ENCODE measurements at places on chromosomes 6 and 20. TPM values are rescaled to one million over a fixed set of nuclear protein-coding genes. Genes with fewer than 3 reads are reported as not detected.
A peak's percentile ranks its signal among the peaks of the same experiment; 100 is the strongest.

MOCS3 gene
- total RNA-seq, result 1.6 TPM

DNA sequence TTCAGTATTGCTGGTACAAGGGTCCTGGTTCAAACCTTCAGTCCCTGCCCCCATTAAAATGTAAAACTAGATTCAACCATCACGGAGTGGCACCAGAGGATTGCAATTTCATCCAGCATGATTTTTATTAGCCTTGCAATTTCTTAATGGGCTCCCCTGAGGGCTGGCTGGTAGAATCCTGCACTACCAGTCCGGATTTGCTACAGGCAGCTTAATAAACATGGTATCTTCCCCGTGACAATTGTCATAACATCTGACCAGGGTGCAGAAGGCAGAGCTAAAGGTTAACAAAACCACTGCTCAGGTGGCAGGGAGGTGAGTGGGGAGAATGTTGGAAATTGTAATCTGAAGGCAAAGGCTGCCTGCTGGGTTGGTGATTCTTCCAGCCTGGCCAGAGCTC lies 94.5 kb downstream of the PKHD1 start:
- no peaks in the 10 kb centered on the region for H3K36me3 ChIP-seq
- peaks cover 4% of the 10 kb centered on the region for H3K27me3 ChIP-seq
- no peak overlapping the region for H3K27ac ChIP-seq
- H3K4me3 ChIP-seq, result no peak overlapping the region
- no peak for DNase-seq

DNA sequence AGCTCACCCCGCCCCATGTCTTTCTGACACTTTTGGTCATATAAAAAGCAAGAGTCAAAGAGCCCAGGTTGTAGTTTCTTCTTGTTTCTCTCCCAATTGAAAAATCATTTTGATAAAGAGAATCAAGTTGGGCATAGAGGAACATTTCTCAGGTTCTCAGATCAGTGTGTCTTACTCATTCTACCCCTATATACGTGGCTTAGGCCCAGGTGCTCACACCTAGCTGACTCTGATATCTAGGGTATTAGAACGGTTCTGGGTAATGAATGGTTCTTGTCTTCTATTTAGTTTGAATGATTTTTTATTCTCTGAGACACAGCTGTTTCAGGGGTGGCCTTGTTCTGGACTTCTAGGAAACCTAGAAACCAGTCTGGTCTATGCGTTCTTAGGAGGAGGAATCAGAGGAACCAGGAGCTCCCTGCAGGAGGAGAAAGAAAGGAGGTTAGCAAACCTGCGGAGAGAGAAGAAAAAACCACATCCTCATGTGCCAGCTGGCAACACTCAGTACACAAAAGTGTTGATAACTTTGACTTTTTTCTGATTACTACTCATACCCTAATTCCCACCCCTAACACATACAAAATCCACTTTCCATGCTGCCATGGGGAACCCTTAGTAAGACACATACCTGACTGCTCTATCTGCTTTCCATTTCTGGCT lies 178.0 kb downstream of the CLIC5 start:
- DNase-seq, result no peak
- no peak overlapping the region for H3K27ac ChIP-seq
- H3K36me3 ChIP-seq, result no peaks in the 10 kb centered on the region
- no peak overlapping the region for H3K4me3 ChIP-seq
- no peaks in the 10 kb centered on the region for H3K27me3 ChIP-seq

PXDC1 gene
- total RNA-seq, result 0.17 TPM

ITCH gene
- total RNA-seq, result 40.0 TPM

- no peak for DNase-seq
- no peak overlapping the region for H3K27ac ChIP-seq
- H3K4me3 ChIP-seq, result no peak overlapping the region
- peaks cover 2% of the 10 kb centered on the region for H3K36me3 ChIP-seq
Observed at GRCh38 chr20:21710863-21711431, 5.5 kb downstream of the PAX1 start.

GRCh38 chr6:10644225-10644624 lies 50.2 kb downstream of the C6orf52 start:
- no peak overlapping the region for H3K4me3 ChIP-seq
- H3K4me1 ChIP-seq, result no peaks in the 10 kb centered on the region
- no peak overlapping the region for H3K27ac ChIP-seq
- no peaks in the 10 kb centered on the region for H3K36me3 ChIP-seq

CYP39A1 gene
- total RNA-seq, result not detected

SPDEF gene
- total RNA-seq, result 0.35 TPM

- no peaks in the 10 kb centered on the region for H3K27me3 ChIP-seq
- H3K4me3 ChIP-seq, result no peak overlapping the region
- DNase-seq, result no peak
Observed at GRCh38 chr6:164792666-164793065, 516.7 kb downstream of the C6orf118 start.

DNA sequence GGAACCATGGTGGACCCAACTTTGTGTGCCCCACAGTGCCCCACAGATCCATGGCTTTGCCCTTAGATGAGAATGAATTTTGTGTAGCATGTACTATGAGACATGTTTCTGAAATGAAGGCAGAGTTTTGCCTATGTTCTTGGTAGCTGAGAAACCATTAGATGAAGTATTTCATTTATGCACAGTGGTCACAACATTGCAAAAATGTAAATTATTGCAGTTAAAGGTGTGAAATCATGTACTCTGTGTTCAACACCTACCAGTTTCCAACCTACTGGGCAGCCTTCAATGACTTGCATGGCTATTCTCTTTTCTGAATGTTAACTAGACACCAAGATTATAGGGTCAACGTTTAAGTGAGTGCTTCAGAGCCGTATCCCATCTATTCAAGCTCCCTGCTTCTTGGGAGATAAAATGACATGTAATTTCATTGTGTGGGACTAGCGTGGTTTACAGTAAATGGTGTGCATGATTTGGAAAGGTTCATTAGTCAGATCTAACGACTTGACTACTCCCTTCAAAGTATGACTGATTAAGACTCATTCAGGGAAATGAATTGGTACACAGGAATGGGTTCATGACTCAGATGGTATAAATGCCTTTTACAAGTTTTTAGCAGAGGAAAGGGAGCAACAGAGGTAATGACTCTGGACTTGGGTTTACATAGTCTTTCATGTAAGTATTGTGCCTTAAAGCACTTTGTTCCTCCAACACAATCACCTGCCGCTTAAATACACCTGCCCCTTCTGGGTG lies 106.1 kb upstream of the AKIRIN2 start:
- peaks cover 16% of the 10 kb centered on the region for H3K4me1 ChIP-seq
- H3K27me3 ChIP-seq, result peaks cover 20% of the 10 kb centered on the region
- no peaks in the 10 kb centered on the region for H3K36me3 ChIP-seq
- no peak overlapping the region for H3K4me3 ChIP-seq
- DNase-seq, result peak; percentile 16

GRCh38 chr20:57680131-57680716 lies 29.6 kb downstream of the PMEPA1 start:
- H3K4me3 ChIP-seq, result no peak overlapping the region
- H3K27me3 ChIP-seq, result no peaks in the 10 kb centered on the region
- peaks cover 19% of the 10 kb centered on the region for H3K4me1 ChIP-seq
- no peak overlapping the region for H3K27ac ChIP-seq

- H3K4me3 ChIP-seq, result no peak overlapping the region
- H3K36me3 ChIP-seq, result no peaks in the 10 kb centered on the region
- no peaks in the 10 kb centered on the region for H3K4me1 ChIP-seq
- DNase-seq, result no peak
Observed at GRCh38 chr6:72267470-72267869, 354.4 kb upstream of the KCNQ5 start.

CFB gene
- 0.74 TPM for total RNA-seq

DNA sequence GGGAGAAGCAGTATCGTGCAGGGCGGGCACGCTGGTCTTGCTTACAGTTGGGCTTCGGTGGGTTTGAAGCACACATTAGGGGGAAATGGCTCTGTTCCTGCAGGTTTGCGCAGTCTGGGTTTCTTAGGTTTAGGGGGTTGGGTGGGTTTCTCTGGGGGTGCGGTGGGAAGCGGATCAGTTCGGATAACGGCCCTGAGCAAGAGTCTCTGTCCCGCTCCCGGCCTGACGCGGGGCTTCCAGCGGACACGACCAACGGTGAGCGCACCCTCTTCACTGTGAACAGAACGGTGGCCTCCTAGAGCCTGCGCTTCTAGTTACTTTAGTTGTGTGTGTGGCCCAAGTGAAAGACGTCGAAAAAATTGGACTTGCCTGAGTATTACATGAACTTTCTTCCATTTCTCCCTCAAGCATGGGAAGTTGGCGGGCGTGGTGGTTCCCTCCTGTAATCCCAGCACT lies 635 bp upstream of the ELOVL2 start:
- no peak overlapping the region for H3K27ac ChIP-seq
- peaks cover 54% of the 10 kb centered on the region for H3K27me3 ChIP-seq
- peak overlapping the region; percentile 64 for H3K4me3 ChIP-seq
- no peak for DNase-seq

NR2E1 gene
- total RNA-seq, result not detected

NKX2-2 gene
- total RNA-seq, result not detected

DNA sequence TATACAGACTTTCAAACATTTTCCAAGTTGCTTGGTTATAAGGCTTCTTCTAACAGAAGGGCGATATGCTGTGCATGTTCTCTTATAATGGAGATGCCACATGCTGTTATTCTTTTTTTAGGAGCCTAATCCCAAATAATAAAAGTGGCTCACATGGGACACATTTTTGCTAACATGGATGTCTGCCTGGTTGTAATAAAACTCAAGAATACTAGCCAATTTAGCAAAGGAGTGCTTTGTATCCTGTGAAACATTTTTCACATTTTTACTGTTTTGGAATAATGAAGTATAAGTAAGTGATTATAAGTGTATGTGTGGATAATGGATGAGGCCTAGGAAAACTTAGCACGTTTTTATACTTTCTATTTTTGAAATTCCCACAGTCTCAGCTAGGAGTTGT lies 312.2 kb downstream of the LAMA2 start:
- no peak for DNase-seq
- no peak overlapping the region for H3K4me3 ChIP-seq
- H3K36me3 ChIP-seq, result no peaks in the 10 kb centered on the region
- no peak overlapping the region for H3K27ac ChIP-seq

DNA sequence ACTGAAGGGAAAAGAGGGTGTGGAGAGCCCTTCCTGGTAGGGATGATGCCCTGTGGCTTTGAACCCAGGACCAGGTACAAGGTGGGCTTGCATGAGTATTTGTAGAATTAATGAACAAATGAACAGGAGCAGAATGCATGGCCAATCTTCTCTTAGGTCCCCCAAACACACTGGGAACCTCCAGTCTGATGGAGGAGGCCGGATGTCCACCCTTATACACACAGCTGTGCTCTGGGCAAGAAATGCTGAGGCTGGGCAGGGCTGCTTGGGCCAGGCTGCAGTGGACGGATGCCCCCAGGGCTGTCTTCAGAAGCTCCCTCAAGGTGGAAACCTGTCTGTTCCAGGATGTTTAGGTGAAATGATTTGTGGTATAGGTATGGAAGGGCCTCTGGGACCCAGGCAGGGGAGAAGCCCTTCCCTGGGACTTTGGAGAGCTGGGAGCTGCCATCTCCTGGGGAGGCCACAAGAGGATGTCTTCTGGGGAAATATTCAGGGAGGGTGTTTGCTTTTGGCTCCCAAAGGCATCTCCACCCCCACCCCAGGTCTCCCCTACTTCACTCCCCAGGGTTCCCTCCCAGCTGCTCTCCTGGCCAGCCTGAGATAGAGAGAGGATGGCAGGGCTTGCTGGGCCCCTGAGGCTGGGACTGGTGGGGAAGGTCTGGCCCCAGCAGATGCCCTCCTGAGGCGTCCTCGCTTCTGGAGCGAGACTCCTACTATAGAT lies 23.3 kb downstream of the VEGFA start:
- no peak for DNase-seq
- H3K27me3 ChIP-seq, result no peaks in the 10 kb centered on the region
- no peak overlapping the region for H3K27ac ChIP-seq
- H3K36me3 ChIP-seq, result no peaks in the 10 kb centered on the region

GRCh38 chr20:4326195-4327065 lies 311.1 kb upstream of the RNF24 start:
- peaks cover 12% of the 10 kb centered on the region for H3K27me3 ChIP-seq
- H3K36me3 ChIP-seq, result no peaks in the 10 kb centered on the region
- no peak overlapping the region for H3K4me3 ChIP-seq
- no peak for DNase-seq

MICB gene
- 21.4 TPM for total RNA-seq

ECT2L gene
- total RNA-seq, result not detected

DNA sequence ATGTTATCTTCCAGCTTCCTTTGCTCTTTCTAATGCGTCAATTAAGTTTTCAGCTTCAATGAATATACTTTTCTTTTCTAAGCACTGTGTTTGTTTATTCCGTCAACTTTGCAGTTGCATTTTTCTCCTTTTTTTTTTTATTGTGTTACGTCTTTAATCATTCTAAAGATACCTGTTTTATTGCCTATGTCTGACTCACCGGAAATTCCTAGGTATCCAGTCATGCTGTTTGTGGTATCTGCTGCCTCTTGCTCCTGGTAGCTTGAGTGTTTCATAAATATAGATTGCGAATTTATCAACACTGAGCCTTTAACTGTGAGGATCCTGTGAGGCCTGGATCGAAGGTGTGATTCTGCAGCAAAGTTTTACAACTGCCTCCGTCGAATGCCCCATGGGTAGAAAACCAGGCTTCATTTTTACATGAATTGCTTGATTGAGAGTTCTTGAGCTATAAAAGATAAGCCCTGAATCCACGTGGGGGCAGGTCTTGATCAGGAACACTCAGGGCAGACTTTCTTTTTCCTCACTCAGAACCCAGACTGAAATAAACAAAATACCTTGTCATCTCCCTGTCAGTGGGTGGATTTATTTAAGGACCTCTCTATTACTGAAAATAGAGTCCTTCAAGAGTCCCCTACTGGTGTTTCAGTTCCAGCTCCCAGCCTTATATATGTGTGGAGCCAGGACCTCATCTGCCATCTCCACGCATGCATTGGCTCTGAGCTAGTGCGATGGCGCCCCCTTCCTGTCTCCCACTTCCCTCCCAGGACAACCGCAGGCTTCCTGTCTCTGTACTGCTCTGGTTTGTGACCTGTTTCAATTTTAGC lies 60.1 kb upstream of the LRRC1 start:
- H3K27ac ChIP-seq, result no peak overlapping the region
- peaks cover 15% of the 10 kb centered on the region for H3K4me1 ChIP-seq
- DNase-seq, result peak; percentile 48
- H3K36me3 ChIP-seq, result no peaks in the 10 kb centered on the region

- H3K36me3 ChIP-seq, result peaks cover 3% of the 10 kb centered on the region
- H3K4me3 ChIP-seq, result no peak overlapping the region
- DNase-seq, result no peak
- no peaks in the 10 kb centered on the region for H3K4me1 ChIP-seq
Observed at GRCh38 chr6:159804504-159804903, 4.4 kb downstream of the PNLDC1 start.

GRCh38 chr6:107361753-107362604 lies 97.4 kb downstream of the PDSS2 start:
- H3K27ac ChIP-seq, result no peak overlapping the region
- no peaks in the 10 kb centered on the region for H3K27me3 ChIP-seq
- no peaks in the 10 kb centered on the region for H3K4me1 ChIP-seq
- no peak for DNase-seq
- peaks cover 22% of the 10 kb centered on the region for H3K36me3 ChIP-seq
- H3K4me3 ChIP-seq, result no peak overlapping the region

ZNF391 gene
- total RNA-seq, result 3.3 TPM

DNA sequence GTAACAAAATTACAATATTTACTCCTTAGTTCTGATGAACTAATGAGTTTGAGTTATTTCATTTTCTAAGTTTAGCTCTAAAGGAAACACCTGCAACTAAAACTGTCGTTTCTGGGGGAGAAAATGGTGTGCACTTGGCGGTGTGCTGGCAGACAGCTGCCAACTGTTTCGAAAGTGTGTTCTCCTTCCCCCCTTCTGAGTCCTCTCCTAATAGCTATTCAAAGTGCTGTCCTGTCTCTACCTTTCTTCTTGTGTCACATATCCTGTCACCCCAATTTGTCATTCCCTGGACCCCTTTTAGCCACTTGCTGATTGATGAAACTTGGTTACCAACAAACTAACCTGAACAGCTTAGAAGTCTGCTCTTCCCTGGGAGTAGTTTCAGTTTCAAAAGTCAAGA lies 4.9 kb upstream of the UBE2J1 start:
- DNase-seq, result peak; percentile 24
- H3K27me3 ChIP-seq, result no peaks in the 10 kb centered on the region
- no peaks in the 10 kb centered on the region for H3K36me3 ChIP-seq
- peak overlapping the region; percentile 72 for H3K4me3 ChIP-seq
- H3K4me1 ChIP-seq, result peaks cover 66% of the 10 kb centered on the region

Data from activated naive CD4-positive, alpha-beta T cell treated with anti-CD3 and anti-CD28 coated beads for 36 hours (primary cell).